IMR-90 (cell line): ENCODE measurements at places on chromosomes 12 and 14. TPM values are rescaled to one million over a fixed set of nuclear protein-coding genes. Genes with fewer than 3 reads are reported as not detected.
A peak's percentile ranks its signal among the peaks of the same experiment; 100 is the strongest.

The PLEKHD1 gene
- not detected in 2 replicates for polyA plus RNA-seq

The TPH2 gene
- not detected in 2 replicates for polyA plus RNA-seq

The NDRG2 gene
- polyA plus RNA-seq: 1.2 and 1.5 TPM in 2 replicates

- DNase-seq: peak; percentile 1
Observed at GRCh38 chr14:35766700-35767082, 42.4 kb downstream of the RALGAPA1 start.

DNA sequence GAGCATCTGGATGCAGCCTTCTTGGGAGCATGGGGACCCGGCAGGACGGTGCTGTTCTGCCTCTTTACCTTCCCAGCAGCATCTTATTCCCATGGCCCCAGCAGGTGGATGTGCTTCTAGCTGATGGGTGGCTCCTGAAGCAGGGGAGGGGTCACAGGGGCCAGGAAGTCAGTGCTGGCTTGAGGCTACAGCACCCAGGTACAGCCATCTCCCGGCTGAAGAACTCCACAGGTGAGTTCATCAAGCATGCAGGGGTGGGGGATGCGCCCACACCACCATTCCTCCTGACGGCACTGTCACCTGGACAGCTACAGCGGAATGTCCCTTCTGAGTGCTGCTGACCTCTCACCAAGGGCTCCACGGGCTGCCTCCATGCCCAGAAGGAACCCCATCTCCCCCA, 57.3 kb downstream of the BCL11B start:
- no peak for DNase-seq

DNA sequence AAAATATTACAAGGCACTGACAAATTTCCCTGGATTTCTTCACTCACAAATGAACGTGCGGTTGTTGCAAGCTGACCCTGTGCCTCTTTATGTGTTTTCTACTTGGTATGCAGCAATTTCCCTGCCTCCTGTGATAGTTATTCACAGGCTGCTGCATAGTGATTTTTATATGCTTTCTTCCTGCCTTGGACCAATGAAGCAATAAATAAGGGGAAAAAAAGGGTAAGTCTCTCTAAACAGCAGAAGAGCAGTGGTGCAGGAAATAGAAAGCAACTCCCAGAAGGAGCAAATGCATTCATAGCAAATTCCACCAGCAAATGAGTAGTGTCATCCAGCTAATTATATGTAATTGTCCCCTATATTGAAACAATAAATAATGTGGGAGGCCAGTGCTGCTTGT, 737.9 kb downstream of the GALC start:
- no peak for DNase-seq

DNA sequence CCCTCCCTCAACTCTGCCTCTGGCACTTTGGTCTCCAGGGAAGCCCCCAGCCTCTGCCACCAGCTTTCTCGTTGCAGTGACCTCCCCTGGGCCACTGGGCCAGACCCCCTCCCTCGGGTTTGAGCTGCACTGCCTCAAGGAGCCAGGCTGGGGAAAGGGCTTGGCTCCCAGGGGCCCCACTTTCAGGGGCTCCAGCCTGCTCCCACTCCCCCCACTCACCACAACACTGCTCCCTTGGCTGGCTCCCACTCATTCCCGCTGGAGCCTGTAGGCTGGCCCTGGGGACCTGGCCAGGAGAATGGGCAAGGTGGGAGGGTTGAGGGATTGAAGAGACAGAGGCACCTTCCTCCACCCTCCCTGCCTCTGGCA, 19.3 kb upstream of the KIF26A start:
- no peak for DNase-seq

DNA sequence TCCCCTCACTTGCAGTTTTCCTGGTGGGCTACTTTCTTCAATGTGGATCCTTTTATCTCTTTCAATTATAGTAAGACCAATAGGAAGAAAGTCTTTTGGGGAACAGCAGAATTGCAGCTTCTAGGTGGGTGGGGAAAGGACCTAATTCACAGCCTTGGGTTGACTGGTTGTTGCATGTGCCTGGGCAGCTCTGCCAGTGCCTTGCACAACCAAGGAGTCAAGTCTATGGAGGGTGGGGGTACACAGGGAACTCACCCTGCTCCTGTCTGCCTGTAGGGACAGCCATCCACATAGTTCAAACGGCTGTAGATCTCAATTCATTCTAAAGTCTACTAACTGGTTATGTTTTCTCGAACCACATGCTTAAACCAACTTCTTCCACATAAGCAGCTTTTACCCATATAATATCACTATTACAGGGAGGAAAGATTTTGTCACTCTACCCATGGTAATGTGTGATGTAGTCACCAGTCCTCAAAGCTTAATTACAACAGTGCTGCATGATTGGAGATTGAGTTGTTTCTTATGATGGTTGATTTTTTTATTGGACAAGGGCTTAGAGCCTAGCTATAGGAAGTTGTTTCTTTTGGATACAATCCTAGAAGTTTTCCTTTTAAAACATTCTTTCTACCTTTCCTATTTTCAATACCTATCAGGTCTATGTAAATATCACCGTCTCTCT, 117.7 kb upstream of the FRMD6 start:
- DNase-seq: no peak
